ENCODE measurements at places on chromosomes 7 and 10. TPM values are rescaled to one million over a fixed set of nuclear protein-coding genes. Genes with fewer than 3 reads are reported as not detected.

RTKN2 gene
- 5.7 TPM for polyA plus RNA-seq

OR2A1 gene
- 0.94 TPM for polyA plus RNA-seq

COL1A2 gene
- polyA plus RNA-seq = 532 TPM

RBM20 gene
- polyA plus RNA-seq = 0.96 TPM

DNA sequence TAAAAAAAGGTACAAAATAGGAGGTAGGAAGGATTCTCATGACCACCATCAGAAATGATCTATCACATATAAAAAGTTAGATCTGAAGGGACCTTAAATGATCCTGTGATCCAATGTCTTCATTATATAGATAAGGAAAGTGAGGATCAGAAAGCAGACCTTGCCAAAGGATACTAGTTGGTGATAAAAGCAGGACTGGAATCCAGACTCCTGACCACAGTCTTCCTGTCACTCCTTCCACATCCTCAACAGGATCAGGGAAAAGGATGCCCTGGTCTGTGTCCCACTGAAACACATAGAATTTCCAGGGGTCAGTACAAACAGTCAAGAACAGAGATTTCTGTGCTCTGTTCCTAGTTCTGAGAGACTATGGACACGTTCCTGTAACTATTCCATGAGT lies 97.2 kb downstream of the SPAG6 start:
- no peak for DNase-seq

- DNase-seq = no peak
Observed at GRCh38 chr7:46024263-46024916, 103.3 kb upstream of the IGFBP3 start.

- no peak for DNase-seq
Observed at GRCh38 chr7:2105917-2106316, 126.8 kb downstream of the MAD1L1 start.

- no peak for DNase-seq
Observed at GRCh38 chr10:60827791-60828488, 49.7 kb downstream of the CDK1 start.

- DNase-seq = no peak
Observed at GRCh38 chr7:146698995-146699610, 582.5 kb downstream of the CNTNAP2 start.

GRCh38 chr10:8017277-8017676 lies 37.2 kb upstream of the GATA3 start:
- DNase-seq = no peak

GRCh38 chr10:114869520-114869892 lies 47.9 kb downstream of the FHIP2A start:
- no peak for DNase-seq

DNA sequence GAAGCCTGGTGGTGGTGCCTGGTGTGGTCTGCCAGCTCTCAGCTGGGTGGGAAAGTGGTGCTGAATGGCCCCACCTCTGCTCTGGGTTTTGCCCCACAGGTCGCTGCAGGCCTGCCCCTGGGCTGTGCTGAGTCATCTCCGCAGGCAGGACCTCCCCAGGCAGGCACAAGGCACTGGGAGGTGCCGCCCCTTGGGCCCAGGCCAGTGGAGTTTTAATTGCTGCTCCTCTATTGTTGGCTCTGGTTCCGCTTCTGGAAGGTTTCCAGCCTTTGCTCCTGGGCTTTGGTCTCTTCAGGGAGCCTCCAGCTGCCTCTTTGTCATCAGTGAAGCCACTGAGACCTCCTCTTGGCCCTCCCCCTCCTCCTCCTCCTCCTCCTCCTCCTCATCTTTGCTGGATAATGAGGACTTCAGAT lies 180.3 kb upstream of the GRB10 start:
- DNase-seq = peak; percentile 59

DNA sequence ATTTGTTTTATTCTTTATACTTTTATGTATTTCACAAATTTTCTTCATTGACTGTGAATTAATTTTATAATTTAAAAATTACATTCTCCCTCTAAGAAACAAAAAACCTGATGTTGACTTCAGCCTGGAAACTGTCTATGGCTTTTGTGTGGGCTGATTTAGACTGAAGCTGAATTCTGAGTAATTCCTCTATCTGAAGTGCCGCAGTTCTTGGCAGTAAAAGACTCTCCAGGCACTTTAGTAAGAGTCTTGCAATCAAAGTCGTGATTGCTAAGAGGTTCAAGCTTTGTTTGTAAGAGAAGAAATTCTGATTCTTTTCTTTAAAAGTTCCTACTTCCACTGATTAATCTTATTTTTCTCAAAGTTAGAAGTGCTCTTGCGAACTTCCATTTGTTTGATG lies 3.4 kb upstream of the CEP41 start:
- no peak for DNase-seq

GRCh38 chr10:99451499-99451788 lies 21.0 kb upstream of the GOT1 start:
- DNase-seq = no peak

- DNase-seq = peak; percentile 42
Observed at GRCh38 chr10:32379950-32380551, 33.1 kb upstream of the EPC1 start.

GRCh38 chr10:110067960-110068770 lies 60.4 kb downstream of the ADD3 start:
- no peak for DNase-seq

GRCh38 chr7:33873981-33874750 lies 31.2 kb upstream of the BMPER start:
- no peak for DNase-seq
